Stimulated activated CD4-positive, alpha-beta T cell treated with anti-CD3 and anti-CD28 coated beads, Interleukin-2, amount 100 ng/mL, for 24 hours (primary cell): ENCODE measurements at places on chromosomes 4 and X.

DNA sequence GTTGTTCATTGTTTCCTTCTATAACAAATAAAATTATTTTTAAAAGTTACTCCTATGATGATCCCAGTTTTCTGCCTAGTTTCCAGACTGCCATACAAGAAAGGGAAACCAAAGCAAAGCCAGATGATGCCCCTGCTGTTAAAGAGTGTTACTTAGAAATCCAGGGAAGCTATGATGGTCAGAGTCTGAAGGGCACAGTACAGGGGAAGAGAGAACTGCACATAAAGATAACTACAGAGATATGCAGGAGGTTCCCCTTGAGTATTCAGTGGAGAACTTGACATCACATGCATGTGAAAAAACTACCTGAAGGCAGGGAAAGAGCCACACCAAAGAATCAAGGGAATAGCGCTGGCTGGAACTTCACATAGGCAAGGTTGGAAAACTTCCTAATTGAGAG is 494.2 kb upstream of the FSTL5 start:
- no peak for DNase-seq

DNA sequence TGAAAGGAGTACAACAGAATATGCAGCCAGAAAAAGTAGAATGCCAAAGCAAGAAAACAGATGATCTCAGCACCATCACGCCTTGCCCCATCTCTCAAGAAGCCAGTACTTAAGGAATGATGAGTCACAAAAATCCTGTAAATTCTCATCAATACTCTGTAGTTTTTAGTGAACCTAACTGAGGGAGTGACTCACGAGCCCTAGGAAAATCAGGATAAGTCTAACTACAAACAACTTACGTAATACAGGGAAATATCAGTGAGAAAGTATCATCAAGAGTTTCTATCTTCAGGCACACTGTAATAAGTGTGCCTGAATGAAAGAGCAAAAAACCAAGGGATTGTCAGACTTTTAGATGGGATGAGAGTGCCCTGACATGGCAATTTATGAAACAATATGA is 644.4 kb downstream of the STPG2 start:
- no peak for DNase-seq

DNA sequence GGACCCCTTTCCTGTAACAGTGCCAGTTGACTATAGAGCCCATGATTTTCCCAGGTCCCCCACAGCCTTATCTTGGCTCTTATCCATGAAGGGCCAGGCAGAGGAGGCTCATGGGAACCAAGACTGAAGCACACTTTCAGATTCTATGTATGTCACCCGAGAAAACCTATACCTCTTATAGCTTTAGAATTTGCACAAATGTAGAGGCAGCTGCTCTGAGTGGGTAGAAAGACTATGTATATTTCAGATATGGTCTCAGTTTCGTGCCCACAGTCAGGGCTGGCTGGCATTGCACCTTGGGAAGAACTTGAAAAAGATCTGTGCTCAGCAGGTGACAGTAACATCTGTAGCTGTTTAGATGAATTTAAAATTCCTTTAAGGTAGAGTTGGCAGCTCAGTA is 8.3 kb upstream of the LNX1 start:
- no peak for DNase-seq

DNA sequence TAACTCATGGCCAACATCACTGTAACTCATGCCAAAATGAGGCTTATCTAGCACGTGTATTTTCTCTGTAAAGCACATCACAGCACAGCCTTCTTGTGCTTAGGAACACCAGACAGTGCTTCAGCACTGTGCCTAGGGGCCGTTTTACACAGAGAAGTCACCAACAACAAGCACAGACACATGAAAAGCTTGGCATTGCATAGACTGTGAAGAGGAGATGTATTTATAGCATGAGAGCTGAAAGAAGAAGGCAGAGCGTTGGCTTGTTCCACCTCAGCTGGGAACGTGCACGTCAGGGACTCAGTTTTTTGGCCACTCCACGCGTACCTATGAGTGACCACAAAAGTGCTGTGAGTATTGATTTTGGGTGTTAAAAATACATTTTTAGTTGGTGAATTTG is 116.3 kb upstream of the SFRP2 start:
- DNase-seq: no peak

DNA sequence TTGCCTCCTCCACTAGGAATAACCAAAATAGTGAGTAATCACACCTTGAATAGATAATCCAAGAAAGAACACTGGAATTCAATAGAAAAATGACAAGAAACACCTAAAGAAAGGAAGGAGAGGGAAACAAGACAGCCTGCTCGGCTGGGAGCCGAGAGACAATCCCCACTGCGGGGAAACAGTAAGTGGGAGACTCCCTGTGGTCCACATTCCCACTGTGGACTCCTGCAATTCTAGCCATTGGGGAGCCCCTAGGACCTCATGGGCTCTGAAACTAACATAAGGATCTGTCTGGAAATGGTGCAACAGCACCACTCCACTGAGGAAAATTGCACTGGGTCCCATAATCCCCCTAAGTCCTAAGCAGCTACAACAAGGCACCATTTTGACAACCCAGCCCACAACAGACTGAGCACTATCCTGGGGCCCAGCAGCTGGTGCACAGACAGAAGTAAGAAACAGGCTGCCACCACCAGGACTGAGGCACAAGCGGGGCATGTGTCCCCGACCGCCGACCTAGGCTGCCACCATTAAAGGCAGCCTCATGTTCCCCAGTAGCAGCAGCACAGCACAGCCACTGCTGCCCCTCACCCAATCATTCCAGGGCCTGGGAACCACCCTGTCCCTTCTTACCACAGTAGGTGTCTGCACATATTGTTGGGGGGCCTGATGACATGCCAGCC is 14.2 kb downstream of the LRBA start:
- DNase-seq: no peak

- no peak for DNase-seq
These were observed 2.5 kb upstream of the CCDC149 start for GRCh38 chr4:24915121-24915922.

DNA sequence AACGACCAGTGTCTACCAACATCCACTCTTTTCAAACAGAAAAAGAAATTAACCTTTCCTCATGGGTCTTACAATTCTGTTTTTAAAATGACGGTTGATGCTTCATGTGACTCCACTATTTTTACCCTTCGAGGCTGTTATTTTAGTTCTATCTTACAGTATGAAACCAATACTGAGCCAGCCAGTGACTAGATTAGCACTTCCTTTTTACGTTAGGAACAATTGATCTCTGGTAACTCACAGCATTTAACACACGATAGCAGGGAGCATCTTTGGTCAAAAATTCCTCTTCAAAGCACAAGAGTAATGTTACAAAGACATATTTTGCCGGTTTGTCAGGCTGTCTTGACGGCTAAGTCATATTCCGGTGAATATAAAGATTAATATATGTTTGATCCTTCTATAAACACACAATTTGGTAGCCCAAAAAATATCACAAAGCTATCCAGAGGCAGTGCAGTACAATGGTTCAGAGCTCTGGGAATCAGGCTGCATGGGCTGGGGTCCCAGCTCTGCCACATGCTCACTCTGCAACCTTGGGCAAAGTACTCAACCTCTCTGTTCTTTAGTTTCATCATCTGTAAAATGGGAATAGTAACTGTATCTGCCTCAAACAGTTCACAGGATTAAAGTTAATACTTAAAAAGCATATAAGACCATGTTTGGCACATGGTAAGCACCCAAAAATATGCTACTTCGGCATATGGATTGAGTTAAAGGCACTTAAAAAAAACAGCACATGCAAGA is 62.9 kb upstream of the TXK start:
- DNase-seq: no peak

GRCh38 chr4:24640366-24640765 is 56.0 kb upstream of the DHX15 start:
- no peak for DNase-seq

DNA sequence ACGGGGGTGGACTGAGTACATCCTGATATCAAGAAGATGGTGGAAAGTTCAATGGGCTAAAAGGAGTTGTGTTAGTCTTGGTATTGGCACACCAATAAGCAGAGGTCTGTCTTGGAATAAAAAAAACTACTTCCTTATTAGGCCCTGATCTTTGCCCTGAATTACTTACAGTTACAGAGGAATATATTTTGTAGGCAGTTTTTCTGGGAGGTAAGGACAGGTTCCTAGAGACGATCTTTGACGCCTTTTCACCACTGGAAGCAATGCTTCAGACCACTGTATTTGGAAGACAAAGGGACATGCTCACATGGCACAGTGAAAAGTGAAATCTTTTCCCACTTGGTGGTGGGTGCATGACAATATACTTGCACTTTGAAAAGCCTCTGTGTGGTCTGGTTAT is 618 bp upstream of the XK start:
- no peak for DNase-seq

- no peak for DNase-seq
These were observed 6.3 kb downstream of the MAGEB1 start for GRCh38 chrX:30253257-30253656.

GRCh38 chr4:154422152-154422551 is 69.4 kb downstream of the DCHS2 start:
- no peak for DNase-seq

- DNase-seq: no peak
These were observed 5.3 kb downstream of the CSF2RA start for GRCh38 chrX:1273896-1274295.

- DNase-seq: no peak
These were observed 313.2 kb downstream of the ANTXR2 start for GRCh38 chr4:79759793-79760192.

DNA sequence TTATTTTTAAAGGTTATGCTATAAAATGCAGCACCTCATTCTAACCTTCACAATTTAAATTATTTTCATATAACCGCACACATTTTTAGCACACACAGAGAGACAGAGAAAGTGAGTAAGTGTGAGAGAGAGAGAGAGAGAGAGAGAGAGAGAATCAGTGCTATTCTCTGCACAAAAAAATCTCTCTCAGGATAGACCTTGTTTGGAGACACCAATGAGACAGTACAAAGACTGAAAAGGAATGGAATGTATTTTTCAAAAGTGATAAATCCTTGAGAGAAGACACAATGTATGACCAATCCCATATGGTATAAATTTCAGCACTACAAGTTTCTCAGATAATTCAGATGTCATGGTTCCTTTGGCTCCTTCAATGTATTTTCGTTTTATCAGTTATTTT is 132.1 kb upstream of the PCDH18 start:
- DNase-seq: no peak

GRCh38 chr4:72215198-72215597 is 183.4 kb downstream of the NPFFR2 start:
- no peak for DNase-seq

DNA sequence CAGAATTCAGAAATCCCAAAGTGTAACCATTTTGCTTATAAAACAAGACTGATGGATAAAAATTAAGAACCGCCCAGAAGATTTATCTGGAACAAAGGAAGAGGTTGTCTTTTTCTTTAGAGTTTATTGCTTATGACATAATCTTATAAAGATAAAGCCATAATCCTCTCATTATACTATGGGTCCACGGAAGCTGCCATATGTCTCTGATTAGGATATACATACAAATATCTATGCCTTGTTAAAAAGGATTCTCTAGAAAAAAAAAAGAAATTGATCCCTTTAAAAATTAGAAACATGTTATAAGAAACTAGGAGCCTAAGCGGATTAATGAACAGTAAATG is 70.5 kb downstream of the RELL1 start:
- DNase-seq: no peak

GRCh38 chrX:72245461-72246089 is 6.7 kb upstream of the ERCC6L start:
- peak; percentile 51 for DNase-seq

DNA sequence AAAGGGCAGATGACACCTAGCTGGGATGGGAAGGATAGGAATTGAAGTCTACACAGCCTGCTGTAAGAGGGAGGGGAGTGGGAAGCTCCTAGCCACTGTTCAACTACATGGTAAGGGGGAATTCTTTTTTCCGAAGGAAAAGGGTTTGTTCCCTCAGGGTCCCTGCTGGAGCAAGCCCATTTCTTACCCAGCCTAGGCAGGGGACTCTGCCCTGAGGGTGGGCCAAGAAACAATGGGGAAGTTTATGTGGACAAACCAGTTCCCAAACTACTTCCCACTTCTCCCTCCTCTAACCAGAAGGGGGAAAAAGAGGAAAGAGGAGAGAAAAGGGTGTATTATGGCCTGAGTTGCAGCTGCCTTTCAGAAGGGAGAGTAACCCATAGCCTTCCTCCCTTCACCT is 13.5 kb upstream of the VSIG4 start:
- DNase-seq: no peak

DNA sequence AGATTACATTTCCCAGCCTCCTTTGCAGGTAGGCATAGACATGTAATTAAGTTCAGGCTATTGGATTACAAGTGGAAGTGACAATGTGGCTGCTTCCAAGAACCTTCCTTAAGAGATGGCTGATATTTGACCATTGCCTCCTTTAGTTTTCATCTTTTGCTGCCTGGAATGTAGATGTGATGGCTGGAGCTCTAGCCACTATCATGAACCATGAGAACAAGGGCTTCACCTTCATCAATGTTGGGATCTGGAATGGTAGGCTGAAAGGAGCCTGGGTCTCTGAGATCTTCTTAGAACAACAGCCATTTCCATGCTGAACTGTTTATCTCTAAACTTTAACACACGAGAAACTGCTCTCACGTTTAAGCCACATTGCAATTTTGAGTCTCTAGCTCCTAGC is 158.7 kb upstream of the ATP6AP2 start:
- no peak for DNase-seq

GRCh38 chr4:166045457-166045856 is 172.4 kb downstream of the TLL1 start:
- DNase-seq: no peak

GRCh38 chrX:122857734-122858133 is 326.3 kb upstream of the GRIA3 start:
- DNase-seq: no peak

DNA sequence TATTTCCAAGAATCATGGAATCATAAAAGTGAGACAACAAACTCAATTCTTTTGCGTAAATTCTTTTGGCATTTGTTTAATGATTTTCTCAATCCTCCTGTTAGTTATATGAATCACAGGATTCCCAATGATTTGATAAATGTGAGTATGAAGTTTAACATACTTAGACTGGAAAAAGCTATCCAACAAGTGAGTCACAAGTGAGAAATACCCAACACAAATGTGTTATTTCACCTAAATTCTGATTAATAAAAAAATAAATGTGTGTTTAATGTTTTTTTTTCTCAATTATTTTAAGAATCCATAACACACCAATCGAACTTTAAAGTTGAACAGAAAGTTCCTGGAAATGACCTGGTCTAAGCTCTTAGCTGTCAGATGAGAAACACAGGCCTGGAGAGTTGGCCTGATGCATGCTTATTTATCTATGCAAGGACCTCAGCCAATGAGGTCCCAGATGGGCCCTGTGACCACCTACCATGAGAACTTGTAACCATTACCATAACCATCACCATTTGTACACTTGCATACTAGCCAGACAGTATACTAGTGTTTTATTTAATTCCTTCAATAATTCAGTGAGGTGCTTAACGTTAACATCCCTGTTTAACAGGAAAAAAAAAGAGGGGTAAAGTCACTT is 386.7 kb downstream of the SPRY1 start:
- no peak for DNase-seq

DNA sequence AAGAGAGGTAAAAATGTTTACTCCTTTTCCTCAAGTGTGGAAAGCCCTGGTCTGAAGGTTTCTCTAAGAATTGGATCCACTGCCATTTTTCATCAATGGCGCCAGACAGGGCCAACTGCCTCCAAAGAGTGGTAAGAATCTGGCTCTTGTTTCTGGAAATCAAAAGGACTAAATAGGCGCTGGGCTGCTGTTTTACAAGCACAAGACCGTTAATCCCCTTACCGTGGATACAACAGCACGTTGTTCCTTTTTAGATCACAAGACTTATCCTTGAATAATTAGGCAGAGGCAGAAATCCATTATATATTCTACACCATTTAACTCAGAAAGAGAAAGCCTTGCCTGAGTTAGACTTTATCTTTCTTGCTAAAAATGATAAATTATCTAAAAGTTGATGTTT is 10.6 kb downstream of the CLTRN start:
- DNase-seq: no peak

GRCh38 chr4:856225-856901 is 30.4 kb upstream of the CPLX1 start:
- no peak for DNase-seq
